ENCODE measurements at places on chromosomes 6 and 20. TPM values are rescaled to one million over a fixed set of nuclear protein-coding genes. Genes with fewer than 3 reads are reported as not detected.

Gene SF3B5
- polyA plus RNA-seq = 93.0 TPM

Gene PSORS1C2
- polyA plus RNA-seq = 0.19 TPM

Gene MEI4
- 0.04 TPM for polyA plus RNA-seq

Gene AURKA
- 10.5 TPM for polyA plus RNA-seq

Gene SCGN
- not detected for polyA plus RNA-seq

Gene BPIFB4
- polyA plus RNA-seq = 0.26 TPM

Gene TP53INP2
- 9.1 TPM for polyA plus RNA-seq

Gene TRIM10
- polyA plus RNA-seq = 0.17 TPM

Gene SSTR4
- not detected for polyA plus RNA-seq

Gene PTPRT
- 0.10 TPM for polyA plus RNA-seq

Gene SLC13A3
- polyA plus RNA-seq = 3.2 TPM

Gene TRIM15
- polyA plus RNA-seq = 0.64 TPM

Gene CHRNA4
- 1.1 TPM for polyA plus RNA-seq

Gene LAMA2
- polyA plus RNA-seq = 146 TPM

Gene RBM24
- 249 TPM for polyA plus RNA-seq

Gene C6orf15
- polyA plus RNA-seq = not detected

Gene JAG1
- 36.7 TPM for polyA plus RNA-seq

Gene FAM209B
- polyA plus RNA-seq = not detected

Gene GINM1
- polyA plus RNA-seq = 60.9 TPM

Gene MOG
- polyA plus RNA-seq = not detected

Gene TREM2
- polyA plus RNA-seq = 0.71 TPM

Gene OR12D3
- not detected for polyA plus RNA-seq

Gene EEF1A2
- 856 TPM for polyA plus RNA-seq

Gene DDX39B
- polyA plus RNA-seq = 422 TPM

Gene DSP
- 6.8 TPM for polyA plus RNA-seq
